ENCODE measurements at places on chromosomes 5 and 9.

GRCh38 chr9:22040760-22041159, 31.7 kb upstream of the CDKN2B start:
- DNase-seq = no peak

DNA sequence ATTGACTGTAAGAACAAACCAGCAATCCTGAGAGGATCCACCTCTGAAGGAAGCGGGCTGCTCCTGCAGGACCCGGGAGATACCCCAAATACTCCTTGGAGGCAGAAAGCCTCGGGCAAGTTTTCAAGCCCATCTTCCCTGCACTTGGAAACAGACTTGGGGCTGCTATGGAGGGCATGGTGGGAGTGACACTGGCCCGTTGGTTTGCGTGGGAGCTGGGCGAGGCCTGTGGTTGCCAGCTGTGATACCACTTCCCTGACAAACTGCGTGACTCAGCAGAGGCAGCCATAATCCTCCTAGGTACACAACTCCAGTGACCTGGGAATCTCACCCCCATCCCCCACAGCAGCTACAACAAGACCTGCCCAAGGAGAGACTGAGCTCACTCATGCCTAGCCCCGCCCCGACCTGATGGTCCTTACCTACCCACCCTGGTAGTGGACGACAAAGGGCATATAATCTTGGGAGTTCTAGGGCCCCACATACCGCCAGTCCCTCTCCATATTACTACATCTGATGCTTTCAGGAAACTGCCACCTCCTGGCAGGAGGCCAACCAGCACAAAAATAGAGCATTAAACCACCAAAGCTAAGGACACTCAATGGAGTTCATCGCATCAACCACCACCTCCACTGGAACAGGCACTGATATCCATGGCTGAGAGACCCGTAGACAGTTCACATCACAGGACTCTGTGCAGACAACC, 38.1 kb upstream of the VLDLR start:
- no peak for DNase-seq

- DNase-seq = no peak
Observed at GRCh38 chr5:45609661-45610060, 86.5 kb downstream of the HCN1 start.

- DNase-seq = no peak
Observed at GRCh38 chr5:174545926-174546325, 178.5 kb upstream of the MSX2 start.

GRCh38 chr5:176188506-176189193, 49.6 kb upstream of the SIMC1 start:
- no peak for DNase-seq

- no peak for DNase-seq
Observed at GRCh38 chr5:28748446-28748845, 1710.1 kb upstream of the CDH9 start.

DNA sequence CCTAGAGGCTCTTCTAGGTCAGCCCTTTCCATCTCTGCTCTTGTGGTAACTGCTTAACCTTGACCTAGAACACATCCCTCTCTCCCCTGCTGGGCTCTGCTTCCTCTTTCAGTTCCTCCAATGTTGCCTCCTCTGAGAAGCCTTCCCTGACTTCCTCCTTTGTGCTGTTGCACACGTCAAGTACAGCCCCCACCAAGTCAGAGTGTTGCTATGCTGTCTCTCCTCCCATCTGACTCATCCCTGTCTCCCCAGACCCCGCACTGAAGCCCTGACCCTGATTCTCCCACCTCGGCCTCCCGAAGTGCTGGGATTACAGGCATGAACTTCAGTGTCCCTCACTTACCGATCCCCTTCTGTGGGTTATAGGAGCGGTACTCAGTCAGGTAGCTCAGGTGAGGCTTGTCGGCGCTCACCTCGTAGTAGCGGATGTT, 10.4 kb upstream of the TRIM14 start:
- DNase-seq = peak; percentile 39

GRCh38 chr9:137390553-137391410, 32.2 kb downstream of the EXD3 start:
- peak; percentile 90 for DNase-seq

GRCh38 chr5:139266236-139266635, 27.3 kb upstream of the MATR3 start:
- DNase-seq = no peak

DNA sequence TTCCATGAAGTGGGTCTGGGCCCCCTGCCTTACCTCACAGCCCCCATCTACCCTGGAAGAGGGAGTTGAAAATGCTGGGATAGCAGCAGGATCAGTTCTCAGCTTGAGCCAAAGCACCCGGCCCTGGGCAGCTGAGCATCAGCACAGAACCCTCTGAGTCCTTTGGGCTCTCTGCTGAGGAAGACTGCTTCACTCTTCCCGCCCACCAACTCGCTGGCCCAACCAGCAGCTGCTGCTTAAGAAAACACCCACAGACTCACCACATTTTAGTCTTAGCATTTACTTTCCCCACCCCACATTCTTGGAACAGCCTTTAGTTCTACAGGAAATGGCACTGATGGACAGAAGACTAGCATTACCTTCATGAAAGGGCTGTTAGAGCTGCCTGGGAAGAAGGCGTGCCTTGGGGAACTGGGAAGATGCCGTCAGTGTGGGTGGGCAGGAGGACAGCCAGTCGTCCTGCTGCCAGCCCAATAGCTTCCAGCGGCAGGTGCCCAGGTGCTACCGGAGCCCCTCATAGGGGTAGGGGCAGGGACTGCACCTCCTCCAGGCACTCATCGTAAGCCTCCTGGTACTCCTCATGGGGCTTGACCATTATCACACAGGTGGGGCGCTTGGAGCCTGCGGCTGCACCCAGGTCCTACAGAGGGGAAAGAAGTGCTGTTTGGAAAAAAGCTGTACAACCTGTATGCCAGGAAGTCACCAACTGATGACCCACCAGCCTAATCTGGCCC, 4.3 kb downstream of the NHP2 start:
- no peak for DNase-seq

GRCh38 chr9:135533113-135533512, 11.9 kb downstream of the LCN1 start:
- DNase-seq = no peak

- no peak for DNase-seq
Observed at GRCh38 chr9:93231121-93231694, 47.3 kb downstream of the WNK2 start.

GRCh38 chr5:72372331-72372730, 52.2 kb downstream of the PTCD2 start:
- DNase-seq = no peak

DNA sequence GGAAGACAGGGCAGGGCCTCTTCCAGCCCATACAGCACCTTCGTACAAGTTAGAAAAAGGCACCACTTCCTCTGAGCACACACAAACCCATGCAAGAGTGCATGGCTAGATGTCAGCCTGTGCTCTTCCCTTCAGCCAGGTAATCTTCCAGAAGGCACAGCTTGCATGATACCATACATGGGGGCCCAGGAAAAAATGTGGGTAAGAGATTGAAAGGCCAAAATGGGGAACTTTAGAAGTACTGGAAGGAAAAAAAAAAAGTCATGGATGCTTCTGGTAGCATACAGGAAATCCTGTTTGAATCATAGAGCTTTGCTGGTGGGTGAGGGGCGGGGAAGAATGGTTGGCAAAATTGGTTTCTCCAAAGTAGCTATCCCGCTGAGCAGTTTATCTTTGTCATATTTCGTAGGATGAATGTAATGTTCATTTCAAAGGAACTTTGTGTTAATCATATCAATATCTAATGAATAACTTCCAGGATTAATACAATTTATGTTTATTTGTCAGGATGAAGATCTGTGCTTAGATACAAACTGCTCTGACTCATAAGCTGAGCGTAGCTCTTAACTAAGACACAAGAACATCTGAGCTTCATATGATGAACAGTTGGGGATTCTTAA, 78.2 kb upstream of the MAP3K1 start:
- no peak for DNase-seq

- DNase-seq = no peak
Observed at GRCh38 chr9:34592895-34593601, 3.5 kb upstream of the CNTFR start.

GRCh38 chr5:493758-494157, 30.5 kb downstream of the SLC9A3 start:
- no peak for DNase-seq

DNA sequence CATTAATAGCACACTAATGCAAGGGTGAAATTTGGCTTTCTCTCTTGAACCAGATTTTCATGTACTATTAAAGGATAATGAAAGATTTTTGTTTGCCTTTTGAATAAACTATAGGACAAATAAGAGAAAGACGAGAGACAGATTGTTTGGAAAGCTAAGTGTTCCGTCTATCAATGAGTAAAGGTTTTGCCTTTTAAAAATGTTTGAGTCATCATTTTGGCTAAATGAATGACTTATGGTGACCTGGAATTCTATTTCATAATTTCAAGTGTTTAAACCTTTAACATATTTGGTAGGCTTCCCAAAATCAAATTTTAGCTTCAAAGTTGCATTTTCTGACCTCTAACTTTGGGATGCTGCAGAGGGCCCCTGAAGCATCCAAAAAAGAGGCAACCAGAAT, 145.2 kb downstream of the SLC25A46 start:
- DNase-seq = no peak

- no peak for DNase-seq
Observed at GRCh38 chr5:56951126-56951945, 587 bp downstream of the MIER3 start.

GRCh38 chr9:120925535-120926396, 830 bp downstream of the TRAF1 start:
- no peak for DNase-seq

GRCh38 chr5:178110-178509, 13.2 kb upstream of the LRRC14B start:
- DNase-seq = no peak

GRCh38 chr5:125712397-125712796, 710.8 kb upstream of the GRAMD2B start:
- DNase-seq = no peak

- DNase-seq = no peak
Observed at GRCh38 chr9:136470792-136471469, 11.9 kb downstream of the SEC16A start.

GRCh38 chr9:117414220-117414905, 494 bp downstream of the ASTN2 start:
- DNase-seq = no peak

- no peak for DNase-seq
Observed at GRCh38 chr5:154237946-154238345, 47.4 kb downstream of the GALNT10 start.
